Activated T-cell treated with anti-CD3 and anti-CD28 coated beads for 1 hour (primary cell): ENCODE measurements at places on chromosomes 12 and 14.

DNA sequence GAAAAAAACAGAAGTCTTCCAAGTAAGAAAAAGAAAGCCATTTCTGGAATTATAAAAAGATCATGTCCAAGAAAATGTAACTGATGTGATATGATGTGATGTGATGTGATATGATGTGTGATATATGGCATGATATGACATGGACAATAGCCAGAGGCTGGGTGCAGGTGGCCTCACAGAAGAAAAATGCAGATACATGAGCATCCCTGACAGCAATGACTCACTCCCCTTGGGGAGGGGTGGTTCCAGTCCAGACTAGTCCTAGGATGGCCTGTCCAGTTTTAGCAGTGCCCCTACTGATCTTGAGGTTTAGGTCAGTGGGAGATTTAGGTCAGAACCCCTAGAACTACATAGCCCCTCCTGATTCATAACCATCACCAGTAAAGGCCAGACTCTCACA is 3.5 kb upstream of the RHOJ start:
- no peak for DNase-seq

GRCh38 chr14:36625436-36625835 is 36.2 kb upstream of the PAX9 start:
- no peak for DNase-seq

DNA sequence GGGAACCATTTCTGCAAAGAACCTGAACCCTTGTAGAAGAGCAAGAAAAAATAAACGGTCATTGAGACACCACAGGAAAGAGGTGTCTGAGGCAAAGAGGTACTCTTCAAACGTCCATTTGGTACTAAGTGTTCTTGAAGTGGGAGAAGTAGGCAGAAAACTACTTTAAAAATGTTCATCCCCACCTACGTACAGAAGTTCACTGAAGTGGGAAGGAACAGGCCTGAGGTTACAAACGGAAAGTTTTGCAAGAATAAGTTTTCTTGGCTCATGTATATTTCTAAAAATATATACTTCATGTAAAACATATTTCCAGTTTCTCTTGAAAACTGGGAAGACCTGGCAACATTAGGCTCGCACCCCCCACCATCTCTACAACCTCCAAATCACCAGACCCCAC is 61.2 kb downstream of the STXBP6 start:
- no peak for DNase-seq

DNA sequence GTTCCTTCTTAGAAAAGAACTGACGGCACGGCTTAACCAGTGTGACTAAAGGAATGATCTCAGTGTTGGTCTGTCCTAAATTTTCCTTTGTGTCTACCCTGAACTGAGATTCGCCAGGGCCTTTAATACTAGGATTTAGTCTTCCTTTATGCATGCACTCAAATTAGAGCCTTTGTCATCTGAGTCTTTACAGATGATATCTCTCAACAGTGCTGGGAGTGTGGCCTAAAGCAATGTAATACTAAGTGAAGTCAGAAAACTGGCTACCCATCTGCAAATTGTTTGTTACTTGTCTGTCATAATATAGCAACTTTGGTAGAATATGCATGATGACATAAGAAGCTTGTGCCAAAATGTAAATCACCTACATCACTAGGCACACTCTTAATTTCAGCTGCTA is 95.4 kb downstream of the PTPRO start:
- DNase-seq = no peak

DNA sequence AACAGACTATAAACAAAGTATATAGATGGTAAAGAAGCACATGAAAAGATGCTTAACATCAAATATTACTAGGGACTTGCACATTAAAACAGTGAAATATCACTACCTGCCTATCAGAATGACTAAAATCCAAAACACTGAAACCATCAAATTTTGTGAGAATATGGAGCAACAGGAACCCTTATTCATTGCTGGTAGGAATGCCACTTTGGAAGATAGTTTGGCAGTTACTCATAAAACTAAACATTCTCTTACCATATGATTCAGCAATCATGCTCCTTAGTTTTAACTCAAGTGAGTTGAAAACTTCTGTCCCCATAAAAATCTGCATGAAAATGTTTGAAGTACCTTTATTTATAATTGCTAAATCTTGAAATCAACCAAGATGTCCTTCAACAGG is 297.6 kb downstream of the DAD1 start:
- DNase-seq = no peak

GRCh38 chr12:131863711-131864396 is 30.6 kb upstream of the ULK1 start:
- DNase-seq = no peak

DNA sequence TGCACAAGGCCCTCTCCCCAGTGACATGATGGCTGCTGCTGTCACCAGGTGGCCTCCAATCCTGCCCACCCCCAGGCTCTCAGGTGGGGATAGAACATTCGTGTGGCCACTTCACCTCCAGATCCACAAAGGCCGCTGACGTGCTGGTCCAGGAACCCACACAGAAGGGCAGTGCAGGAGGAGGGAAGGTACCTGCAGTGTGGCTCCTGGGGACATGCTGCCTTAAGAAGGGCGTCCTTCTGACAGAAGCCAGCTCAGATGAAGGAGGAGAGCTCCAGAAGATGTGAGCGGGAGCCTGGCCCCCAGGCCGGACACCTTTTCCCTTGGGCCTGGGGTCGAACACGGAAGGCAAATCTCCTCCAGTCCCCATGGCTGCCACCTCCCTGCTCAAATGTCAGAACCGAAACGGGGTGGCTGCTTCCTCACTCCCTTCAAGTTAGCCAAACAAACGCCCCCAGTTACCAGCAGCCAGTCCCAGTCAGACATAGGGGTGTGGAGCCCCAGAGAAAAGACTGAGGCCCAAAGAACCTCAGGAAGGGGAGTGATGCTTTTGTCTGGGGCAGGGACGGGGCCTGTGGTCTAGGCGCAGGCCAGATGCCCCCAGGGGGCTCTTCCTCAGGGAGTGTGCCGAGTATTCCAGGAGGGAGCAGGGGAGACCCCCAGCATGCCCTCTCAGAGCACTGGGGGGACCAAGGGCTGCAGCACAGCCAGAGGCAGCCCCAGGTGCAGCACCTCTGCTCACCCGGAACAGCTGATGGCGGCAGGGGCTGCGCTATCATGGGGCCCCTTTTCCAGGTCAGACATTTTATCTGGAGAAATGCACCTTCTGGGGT is 155.9 kb downstream of the CALM1 start:
- no peak for DNase-seq

DNA sequence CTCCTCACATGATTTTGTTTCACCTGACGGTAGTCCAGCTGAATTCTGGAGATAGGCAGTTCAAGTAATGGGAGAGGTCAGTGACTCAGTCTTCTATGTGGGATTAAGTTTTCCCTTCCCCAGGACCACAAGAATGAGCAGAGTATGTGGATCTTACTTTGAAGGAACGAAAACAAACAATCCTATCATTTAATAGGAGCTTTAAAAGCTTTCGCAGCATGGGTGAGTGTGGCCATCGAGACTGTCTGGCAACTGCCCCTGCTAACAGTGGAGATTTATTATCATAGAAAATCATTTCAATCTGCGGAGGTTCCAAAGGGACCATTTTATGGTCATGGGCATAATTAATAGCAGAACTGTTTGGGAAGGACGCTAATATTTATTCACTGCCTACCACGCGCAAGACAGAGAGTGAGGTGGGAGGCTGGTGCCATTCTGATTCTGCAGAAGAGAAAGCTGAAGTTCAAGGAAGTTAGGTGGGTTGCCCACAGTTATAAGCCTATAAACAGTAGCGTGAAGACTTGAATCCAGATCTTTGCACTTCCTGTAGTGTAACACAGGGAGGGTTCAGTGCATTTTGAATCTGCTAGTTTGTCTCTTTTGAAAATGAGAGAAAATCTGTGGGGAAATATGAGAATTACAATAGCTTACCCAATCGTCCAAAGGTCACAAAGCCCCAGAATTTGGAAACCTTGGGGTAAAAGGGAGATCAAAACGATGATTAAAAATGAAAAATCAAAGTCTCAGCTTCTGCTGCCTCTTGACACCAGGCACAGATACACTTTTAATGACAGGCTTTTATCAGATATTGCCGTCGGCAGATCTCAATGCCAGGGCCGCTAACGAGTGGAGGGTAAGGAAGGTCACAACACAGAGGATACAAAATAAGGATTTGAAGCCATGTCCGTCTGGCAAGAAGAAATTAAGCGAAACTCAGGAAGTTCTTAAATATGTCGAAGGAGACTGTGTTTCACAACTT is 209.6 kb downstream of the CRADD start:
- DNase-seq = no peak

- DNase-seq = peak; percentile 94
Measured at GRCh38 chr14:73728717-73729330, 14.6 kb upstream of the PNMA1 start.

GRCh38 chr12:49554266-49554665 is 13.7 kb downstream of the MCRS1 start:
- DNase-seq = no peak

DNA sequence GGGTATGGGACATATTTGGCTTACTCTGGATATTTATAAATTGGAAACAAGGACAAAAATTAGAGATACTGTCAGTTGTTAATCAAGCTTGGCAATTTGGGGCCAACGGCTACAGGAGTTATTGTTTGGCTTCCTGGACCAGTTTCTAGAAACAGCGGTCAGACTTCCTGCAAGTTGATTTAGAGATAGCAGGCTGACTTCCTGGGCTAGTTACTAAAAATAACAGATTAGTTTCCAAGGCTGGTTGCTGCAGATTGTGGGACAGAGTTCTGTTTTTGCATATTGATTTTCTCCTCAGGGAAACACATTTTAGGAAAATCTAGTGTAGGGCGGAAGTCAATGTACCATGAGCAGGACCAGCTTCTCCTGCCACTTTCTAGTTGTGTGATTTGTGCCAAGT is 144.0 kb upstream of the TMPO start:
- DNase-seq = no peak

GRCh38 chr14:57749267-57749666 is 116.6 kb downstream of the SLC35F4 start:
- no peak for DNase-seq

- no peak for DNase-seq
Measured at GRCh38 chr14:105123064-105123665, 45.4 kb downstream of the JAG2 start.

GRCh38 chr12:77754086-77754485 is 76.6 kb upstream of the NAV3 start:
- DNase-seq = no peak

DNA sequence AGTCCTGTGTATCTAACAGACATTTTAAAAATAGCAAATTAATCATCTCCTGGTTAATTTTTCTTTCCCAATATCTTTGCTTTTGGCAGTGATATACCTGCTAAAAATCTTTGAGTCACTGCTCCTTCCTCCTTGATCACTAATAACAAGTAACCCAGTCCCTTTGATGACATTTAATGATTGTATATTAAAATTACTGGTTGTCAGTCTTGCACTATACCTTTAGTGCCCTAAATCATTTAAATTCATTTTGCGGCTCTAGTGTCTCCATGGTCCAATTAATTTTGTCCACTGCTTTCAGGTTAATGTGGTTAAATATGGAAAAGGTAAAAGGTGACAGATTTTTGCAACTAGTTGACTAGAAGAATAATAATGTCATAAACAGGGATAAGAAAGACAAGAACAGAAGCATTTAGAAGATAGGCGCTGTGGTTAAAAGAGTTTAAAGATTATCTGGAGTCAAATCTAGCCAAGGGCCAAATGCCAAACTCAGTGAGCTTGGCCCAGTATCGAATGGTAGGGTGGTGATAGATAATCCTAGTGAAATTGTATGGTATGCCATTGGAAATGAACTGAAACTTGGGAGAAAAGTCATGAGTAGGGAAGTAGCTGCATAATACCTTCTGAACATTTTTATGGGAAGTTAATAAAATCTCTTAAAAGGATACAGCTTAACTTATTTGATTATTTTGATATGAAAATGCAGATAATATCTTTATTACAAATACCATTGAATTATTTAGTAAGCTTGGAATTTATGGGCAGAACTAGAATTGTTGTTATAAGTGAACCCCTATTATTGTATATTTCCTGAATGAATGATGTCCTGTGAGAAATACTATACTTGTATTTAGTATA is 115.0 kb downstream of the PCNX1 start:
- no peak for DNase-seq

- DNase-seq = no peak
Measured at GRCh38 chr14:103199124-103199523, 75.9 kb downstream of the TNFAIP2 start.

GRCh38 chr12:54026640-54027441 is 1.4 kb upstream of the HOXC6 start:
- no peak for DNase-seq

GRCh38 chr12:857611-858010 is 91.9 kb downstream of the RAD52 start:
- no peak for DNase-seq

GRCh38 chr12:24252602-24253001 is 303.1 kb upstream of the SOX5 start:
- no peak for DNase-seq

DNA sequence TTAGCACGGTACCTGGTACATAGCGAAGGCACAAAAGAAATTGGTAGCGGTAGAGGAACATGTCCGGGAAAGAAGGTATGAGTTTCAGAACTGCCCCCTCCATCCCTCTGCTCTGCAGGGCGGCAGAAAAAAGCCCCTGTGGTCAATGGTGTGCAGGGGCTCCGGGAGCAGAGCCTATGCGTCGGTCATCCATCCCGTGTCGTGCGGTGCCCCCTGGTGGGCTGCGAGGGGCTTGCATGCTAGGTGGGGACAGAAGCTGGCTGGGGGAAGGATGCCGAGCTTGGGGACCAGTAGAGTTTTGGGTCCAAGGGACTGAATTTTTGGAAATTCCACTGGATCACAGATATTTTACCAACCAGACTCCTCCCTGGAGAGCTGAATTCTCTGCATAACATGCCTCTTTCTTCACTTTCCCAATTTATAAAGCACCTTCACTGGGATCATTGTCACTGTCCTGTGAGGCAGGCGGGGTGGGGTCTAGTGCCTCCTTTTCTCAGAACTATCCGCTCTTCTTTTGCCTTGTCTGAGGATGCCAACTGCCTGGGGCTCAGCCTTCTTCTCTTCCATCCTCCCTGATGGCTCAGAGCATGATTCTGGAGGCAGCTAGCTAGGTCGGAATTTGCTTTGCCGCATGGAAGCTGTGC is 148.7 kb downstream of the SMOC1 start:
- DNase-seq = peak; percentile 42

DNA sequence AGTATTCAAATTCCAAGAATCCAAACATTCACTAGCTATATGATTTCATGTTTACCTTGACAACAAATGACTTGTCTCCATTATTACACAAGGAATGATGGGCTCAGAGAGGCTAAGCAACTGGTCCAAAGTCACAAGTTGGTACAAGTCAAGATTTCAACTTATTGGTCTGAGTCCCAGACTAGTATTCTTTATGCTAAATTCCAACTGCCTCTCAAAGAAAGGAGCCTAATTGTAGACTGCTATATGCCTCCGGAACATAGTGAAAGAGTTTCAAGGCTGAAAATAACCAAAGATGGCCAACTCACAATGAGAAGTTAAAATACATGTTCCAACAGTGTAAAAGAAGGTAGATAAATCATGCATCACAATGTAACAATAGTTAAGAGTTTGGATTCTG is 7.5 kb downstream of the BTG1 start:
- no peak for DNase-seq

- no peak for DNase-seq
Measured at GRCh38 chr14:24382064-24382371, 14.0 kb downstream of the NFATC4 start.

GRCh38 chr14:54715811-54716210 is 148.9 kb downstream of the SAMD4A start:
- DNase-seq = no peak
